ENCODE measurements at places on chromosomes 11 and 22.
A peak's percentile ranks its signal among the peaks of the same experiment; 100 is the strongest.

DNA sequence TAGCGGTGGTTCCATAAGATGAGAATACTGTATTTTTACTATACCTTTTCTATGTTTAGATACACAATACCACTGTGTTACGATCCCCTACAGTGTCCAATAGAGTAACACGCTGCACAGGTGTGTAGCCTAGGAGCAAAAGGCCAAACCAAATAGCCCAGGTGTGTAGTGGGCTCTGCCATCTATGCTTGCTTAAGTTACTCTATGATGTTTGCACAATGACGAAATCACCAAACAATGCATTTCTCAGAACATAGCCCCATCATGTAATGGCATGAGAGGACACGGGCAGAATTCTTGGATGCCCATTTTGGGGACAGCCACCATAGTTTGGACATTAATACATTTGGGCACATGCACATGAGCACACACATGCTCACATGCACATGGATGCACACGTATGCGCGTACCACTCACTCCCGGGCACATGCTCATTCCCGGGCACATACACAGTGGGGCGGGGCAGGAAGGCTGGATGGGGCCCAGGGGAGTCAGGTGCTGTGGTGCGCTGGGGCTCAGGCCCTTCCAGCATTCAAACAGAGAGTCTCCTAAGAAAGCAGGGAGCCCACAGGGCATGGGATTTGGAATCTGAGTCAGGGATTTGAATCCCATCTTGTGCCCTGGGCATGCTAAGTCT, 51.1 kb downstream of the RTN4R start:
- no peak for DNase-seq

GRCh38 chr11:14132312-14132711, 169.8 kb downstream of the SPON1 start:
- no peak for DNase-seq

- DNase-seq, result peak; percentile 79
Measured at GRCh38 chr11:76835928-76836612, 24.6 kb upstream of the ACER3 start.

DNA sequence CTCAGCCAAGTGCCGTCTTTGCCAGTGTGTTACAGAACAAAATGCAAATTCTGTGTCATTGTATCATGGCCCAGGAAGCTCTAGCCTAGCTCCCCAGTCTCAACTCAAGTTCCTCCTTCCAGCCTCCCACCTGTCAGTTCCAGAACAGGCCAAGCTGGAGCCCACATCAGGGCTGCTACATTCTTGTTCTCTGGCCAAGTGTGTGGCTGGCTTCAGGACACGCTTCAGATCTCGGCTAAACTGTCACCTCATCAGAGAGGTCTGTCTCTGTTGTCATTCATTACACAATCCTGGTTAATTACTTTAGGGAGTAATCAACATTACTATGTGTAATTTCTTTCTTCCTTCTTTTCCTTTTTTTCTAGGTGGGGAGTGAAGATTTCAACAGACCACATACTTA, 347.0 kb upstream of the SYN3 start:
- DNase-seq, result no peak

DNA sequence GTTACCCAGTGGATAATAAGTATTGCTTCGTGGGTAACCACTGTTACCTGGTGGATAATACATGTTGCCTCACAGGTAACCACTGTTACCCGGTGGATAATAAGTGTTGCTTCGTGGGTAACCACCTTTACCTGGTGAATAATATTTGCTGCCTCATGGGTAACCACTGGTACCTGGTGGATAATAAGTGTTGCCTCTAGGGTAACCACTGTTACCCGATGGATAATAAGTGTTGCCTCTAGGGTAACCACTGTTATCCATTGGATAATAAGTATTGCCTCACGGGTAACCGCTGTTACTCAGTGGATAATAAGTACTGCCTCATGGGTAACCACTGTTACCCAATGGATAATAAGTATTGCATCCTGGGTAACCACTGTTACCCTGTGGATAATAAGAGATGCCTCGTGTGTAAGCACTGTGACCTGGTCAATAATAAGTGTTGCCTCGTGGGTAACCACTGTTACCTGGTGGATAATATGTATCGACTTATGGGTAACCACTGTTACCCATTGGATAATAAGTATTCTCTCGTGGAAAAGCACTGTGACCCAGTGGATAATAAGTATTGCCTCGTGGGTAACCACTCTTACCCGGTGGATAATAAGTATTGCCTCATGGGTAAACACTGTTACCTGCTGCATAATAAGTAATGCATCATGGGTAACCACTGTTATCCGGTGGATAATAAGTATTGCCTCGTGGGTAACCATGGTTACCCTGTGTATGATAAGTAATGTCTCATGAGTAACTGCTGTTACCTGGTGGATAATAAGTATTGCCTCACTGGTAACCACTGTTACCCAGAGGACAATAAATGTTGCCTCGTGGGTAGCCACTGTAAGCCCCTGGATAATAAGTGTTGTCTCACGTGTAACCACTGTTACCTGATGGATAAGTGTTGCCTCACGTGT, 20.1 kb upstream of the NXPE4 start:
- no peak for DNase-seq

GRCh38 chr11:34239465-34240149, 118.2 kb downstream of the ABTB2 start:
- DNase-seq, result no peak
